CD8-positive, alpha-beta T cell (primary cell): ENCODE measurements at places on chromosomes 6 and 20. TPM values are rescaled to one million over a fixed set of nuclear protein-coding genes. Genes with fewer than 3 reads are reported as not detected.

The RNF144B gene
- 1.3 TPM for total RNA-seq

- DNase-seq, result no peak
These were observed 180.9 kb upstream of the DTNBP1 start for GRCh38 chr6:15843764-15844163.

DNA sequence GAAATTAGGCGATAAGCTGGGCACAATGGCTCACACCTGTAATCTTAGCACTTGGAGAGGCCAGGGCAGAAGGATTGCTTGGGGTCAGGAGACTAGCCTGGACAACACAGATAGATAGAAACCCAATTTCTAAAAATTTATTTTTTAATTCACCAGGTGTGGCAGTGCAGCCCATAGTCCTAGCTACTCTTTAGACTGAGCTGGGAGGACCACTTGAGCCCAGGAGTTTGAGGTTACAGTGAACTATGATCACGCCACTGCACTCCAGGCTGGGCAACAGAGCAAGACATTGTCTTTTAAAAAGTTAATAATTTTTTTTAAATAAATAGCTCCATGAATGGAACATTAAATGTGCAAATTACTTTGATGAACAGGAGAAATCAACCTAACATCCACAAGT, 8.2 kb downstream of the ZNF318 start:
- DNase-seq, result no peak

GRCh38 chr6:90658497-90658896, 71.6 kb upstream of the MAP3K7 start:
- DNase-seq, result no peak

- DNase-seq, result no peak
These were observed 17.6 kb downstream of the BPIFB4 start for GRCh38 chr20:33097001-33097400.

DNA sequence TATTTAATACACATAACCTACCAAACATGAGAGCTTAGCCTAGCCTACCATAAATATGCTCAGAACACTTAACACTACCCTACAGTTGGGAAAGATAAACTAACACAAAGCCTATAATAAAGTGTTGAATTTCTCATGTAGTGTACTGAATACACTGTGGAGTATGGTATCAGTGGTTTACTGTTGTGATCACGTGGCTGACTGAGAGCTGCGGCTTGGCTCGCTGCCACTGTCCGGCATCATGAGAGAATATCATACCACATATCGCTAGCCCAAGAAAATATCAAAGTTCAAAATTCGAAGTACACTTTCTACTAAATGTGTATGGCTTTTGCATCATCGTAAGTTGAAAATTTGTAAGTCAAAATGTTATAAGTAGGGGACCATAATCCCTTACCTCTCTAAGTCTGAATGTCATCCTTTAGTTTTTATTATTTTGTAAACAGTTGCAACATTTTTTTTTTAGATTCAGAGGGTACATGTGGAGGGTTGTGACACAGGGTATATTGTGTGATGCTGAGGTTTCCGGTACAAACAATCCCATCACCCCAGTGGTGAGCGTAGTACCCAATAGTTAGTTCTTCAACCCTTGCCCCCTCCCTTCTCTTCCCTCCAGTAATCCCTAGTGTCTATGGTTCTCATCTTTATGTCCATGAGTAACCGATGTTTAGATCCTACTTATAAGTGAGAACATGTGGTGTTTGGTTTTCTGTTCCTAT, 14.6 kb upstream of the TAAR1 start:
- DNase-seq, result no peak
